ENCODE measurements at places on chromosomes 3 and 15. TPM values are rescaled to one million over a fixed set of nuclear protein-coding genes. Genes with fewer than 3 reads are reported as not detected.

DNA sequence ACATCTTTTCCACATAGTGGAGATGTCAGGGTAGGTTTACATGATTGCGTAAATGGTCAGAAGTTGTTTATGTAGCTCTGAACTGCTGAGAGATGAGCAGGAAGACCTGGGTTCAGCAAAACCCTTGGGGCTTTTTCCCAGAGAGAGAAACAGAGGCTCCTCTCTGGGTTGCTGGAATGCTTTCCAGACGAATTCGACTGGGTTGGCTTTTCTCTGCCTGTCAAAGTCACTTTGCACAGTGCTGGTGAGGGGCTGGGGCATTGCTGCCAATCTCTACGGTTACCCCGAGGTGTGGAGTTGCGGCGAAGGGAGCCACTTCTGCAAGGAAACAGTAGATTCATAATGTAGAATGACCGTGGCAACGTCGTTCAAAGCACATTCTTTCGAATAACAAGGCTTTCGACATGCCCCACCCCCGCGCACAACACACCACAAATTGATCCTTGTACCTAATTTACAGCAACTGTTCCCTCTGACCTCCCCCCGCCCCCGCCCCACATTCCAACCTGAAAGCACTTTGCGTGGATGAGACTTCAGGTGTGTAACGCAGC lies 950 bp upstream of the CNTN4 start:
- H3K4me1 ChIP-seq: no peaks in the 10 kb centered on the region
- no peak overlapping the region for H3K27ac ChIP-seq
- H3K36me3 ChIP-seq: no peaks in the 10 kb centered on the region
- no peak for DNase-seq
- H3K27me3 ChIP-seq: peaks cover 57% of the 10 kb centered on the region

- H3K4me1 ChIP-seq: peaks cover 10% of the 10 kb centered on the region
- DNase-seq: no peak
- no peak overlapping the region for H3K4me3 ChIP-seq
- H3K36me3 ChIP-seq: no peaks in the 10 kb centered on the region
- H3K27me3 ChIP-seq: no peaks in the 10 kb centered on the region
- no peak overlapping the region for H3K27ac ChIP-seq
Measured at GRCh38 chr3:156792114-156792513, 34.0 kb upstream of the LEKR1 start.

GRCh38 chr3:118760585-118761290 lies 273.9 kb downstream of the IGSF11 start:
- peaks cover 53% of the 10 kb centered on the region for H3K36me3 ChIP-seq
- DNase-seq: peak; percentile 80
- no peaks in the 10 kb centered on the region for H3K27me3 ChIP-seq
- no peaks in the 10 kb centered on the region for H3K4me1 ChIP-seq
- no peak overlapping the region for H3K27ac ChIP-seq

GRCh38 chr3:66138336-66139313 lies 82.2 kb upstream of the SLC25A26 start:
- peak; percentile 86 for DNase-seq
- no peaks in the 10 kb centered on the region for H3K4me1 ChIP-seq
- H3K27me3 ChIP-seq: no peaks in the 10 kb centered on the region
- no peaks in the 10 kb centered on the region for H3K36me3 ChIP-seq
- H3K27ac ChIP-seq: no peak overlapping the region
- no peak overlapping the region for H3K4me3 ChIP-seq

- H3K36me3 ChIP-seq: no peaks in the 10 kb centered on the region
- no peaks in the 10 kb centered on the region for H3K27me3 ChIP-seq
- no peak overlapping the region for H3K27ac ChIP-seq
Measured at GRCh38 chr3:171198781-171199472, 172.4 kb upstream of the SLC2A2 start.

- no peak overlapping the region for H3K4me3 ChIP-seq
- H3K4me1 ChIP-seq: no peaks in the 10 kb centered on the region
- no peak for DNase-seq
Measured at GRCh38 chr3:165636684-165637015, 200.6 kb downstream of the BCHE start.

DNA sequence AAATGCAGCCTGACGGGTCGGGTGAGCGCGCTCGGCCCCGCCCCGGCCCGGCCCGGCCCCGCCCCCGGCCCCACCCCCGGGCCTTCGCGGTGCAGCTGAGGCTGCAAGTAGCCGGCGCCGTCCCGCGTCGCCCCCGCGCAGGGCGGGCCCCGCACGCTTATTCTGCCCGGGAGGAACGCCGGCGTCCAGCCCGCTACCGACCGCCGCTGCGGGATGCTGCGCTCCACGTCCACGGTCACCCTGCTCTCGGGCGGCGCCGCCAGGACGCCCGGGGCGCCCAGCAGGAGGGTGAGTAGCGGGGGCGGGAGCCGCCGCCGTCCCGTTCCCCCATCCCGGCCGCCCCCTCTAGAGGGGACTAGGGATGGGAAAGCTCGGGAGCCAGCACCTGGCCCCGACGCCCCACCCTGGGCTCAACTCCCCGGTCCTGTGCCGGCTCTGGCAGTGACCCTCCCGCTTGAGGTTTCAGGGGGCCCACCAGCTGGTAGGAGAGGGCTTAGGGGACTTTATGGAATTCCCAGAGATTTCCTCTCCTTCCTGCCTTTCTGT lies at the start of gene MYZAP:
MYZAP (plus strand) TSS at position 83 of the 546 bp plus-strand sequence; CDS start at position 214, 131 bp downstream.
- H3K27ac ChIP-seq: no peak within 1 kb of the TSS
- H3K4me1 ChIP-seq: no peaks in the 10 kb centered on the region
- peaks cover 58% of the 10 kb centered on the region for H3K27me3 ChIP-seq
- peak; percentile 88 for DNase-seq

PLA2G4B gene
- total RNA-seq: 10.1 TPM

DNA sequence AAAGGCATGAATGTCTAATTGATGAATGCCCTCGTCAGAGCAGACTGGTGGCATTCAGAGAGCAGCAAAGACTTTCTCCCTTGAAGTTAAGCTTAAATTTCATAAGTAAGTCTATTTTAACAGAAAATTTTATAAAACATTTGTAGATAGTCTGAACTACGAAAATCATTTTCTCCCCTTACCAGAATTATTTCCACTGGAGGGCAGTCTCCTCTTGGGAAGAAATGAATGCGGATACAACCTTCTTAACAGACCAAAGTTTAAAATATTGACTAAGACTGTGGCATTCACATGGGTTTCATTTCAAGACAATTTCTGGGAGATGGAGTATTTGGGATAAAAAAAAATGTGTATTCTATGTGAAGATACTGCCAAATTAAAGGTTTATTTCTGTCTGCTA lies 669.0 kb downstream of the FHIT start:
- H3K27ac ChIP-seq: no peak overlapping the region
- no peaks in the 10 kb centered on the region for H3K4me1 ChIP-seq
- no peak overlapping the region for H3K4me3 ChIP-seq
- H3K27me3 ChIP-seq: no peaks in the 10 kb centered on the region

DNA sequence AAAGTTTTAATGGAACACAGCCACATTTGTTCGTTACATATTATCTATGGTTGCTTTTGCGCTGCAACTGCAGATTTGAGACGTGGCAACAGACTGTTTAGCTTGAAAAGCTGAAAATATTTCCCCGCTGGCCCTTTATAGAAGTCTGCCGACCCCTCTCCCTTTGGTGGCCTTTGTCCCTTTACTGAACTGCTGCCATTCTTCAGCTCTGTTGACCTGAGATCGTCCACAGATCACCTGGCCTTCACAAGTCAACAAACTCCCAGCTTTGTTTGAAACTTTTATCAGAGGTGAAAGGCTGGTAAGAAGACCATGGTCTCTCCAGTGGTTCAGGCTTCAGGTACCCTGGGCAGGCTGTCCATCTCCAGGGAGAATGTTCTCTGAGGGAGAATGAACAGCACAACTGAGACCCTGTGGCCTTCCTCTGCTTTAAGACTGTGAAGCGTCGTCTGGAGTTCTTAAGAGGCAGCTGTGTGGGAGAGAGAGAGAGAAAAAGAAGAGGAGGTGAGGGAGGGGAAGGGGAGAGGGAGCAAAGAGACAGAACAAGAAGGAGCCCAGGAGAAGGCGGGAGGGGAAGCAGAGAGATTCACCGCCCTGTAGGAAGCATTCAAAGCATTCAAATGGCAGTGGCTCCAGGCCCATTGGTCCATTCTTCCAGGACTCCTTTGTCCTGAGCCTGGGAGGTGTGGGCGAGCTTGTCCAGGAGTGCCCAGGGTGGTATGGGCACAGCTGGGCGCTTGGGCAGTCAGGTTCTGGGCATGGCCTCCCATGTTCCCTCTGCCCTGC lies 53.7 kb upstream of the INSYN1 start:
- no peaks in the 10 kb centered on the region for H3K36me3 ChIP-seq
- H3K27ac ChIP-seq: no peak overlapping the region
- H3K4me1 ChIP-seq: no peaks in the 10 kb centered on the region
- no peak overlapping the region for H3K4me3 ChIP-seq
- H3K27me3 ChIP-seq: peaks cover 26% of the 10 kb centered on the region

DNA sequence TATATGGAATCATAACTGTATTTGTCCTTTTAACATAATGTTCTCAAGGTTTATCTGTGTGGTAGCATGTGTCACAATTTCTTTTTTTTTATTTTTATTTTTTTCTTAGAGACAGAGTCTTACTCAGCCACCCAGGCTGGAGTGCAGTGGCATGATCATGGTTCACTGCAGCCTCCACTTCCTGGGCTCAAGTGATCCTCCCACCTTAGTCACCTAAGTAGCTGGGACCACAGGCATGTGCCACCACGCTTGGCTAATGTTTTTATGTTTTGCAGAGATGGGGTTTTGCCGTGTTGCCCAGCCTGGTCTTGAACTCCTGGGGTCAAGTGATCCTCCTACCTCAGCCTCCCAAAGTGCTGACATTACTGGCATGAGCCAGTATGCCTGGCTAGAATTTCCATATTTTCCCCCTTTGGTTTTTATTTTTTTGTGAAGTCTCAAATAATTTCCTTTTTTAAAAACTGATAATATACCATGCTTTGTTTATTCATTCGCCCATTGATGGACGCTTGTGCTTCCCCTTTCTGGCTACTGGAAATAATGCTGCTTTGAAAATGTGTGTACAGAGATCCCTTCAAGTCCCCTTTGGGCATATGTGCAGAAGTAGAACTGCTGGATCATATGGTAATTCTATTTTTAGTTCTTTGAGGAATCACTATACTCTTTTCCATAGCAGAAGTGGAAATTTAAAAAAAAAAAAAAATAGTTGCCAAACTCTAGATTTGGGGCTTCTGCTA lies 28.4 kb downstream of the TMEM40 start:
- no peaks in the 10 kb centered on the region for H3K27me3 ChIP-seq
